ENCODE measurements at places on chromosomes 4 and X. TPM values are rescaled to one million over a fixed set of nuclear protein-coding genes. Genes with fewer than 3 reads are reported as not detected.

DNA sequence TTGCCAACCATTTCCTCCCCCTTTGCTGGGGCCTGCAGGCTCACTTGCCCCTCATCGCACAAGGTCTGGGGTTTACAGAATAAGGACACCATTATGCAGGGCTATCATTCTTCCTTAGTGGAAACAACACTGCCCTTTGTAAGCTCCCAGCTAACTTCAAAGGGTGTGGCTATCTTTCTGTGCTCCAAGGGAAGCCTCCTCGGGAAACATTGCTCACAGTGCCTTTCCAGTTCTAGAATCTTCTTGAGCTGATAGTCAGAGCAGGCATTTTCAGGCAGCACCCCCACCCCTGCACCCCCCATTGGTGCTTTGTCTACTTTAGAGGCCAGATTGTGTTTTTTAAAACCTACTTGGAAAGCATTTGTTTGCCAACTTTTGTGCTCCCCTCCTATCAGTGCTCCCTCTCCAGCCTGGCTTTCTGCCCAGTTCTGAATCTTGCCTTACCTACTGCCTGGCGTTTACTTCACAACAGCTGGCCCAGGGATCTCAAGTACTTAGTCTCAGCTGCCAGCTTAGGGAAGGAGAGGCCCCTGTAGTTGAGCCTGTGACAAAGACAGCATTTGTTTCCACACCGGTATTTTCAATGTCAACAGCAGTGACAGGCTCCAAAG lies 53.5 kb downstream of the PLAC1 start:
- no peak for DNase-seq

- DNase-seq, result no peak
Observed at GRCh38 chrX:118727686-118728339, 407 bp downstream of the IL13RA1 start.

GRCh38 chrX:140762061-140762460 lies 52.5 kb downstream of the LINC00632 start:
- no peak for DNase-seq

DNA sequence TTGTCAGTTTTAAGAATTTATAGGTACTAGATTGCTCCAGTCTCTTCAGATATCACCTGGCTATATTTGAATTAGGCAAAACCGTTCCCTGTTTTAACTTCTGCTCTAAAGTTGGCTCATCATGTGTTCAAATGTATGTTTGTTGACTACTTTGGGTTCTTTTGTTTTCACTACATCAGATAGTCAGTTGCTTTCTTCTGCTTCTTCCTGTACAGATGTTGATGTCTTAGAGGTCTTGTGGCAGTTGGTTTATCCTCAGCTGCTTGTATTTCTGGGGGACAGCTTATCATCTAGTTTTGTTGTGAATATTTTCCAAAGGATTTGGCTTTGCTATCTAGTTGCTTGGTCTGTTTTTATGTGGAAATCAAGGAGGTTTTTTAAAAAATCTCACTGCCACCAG lies 28.0 kb downstream of the TBC1D19 start:
- no peak for DNase-seq

GRCh38 chr4:87541521-87541920 lies 12.3 kb upstream of the SPARCL1 start:
- DNase-seq, result no peak

DNA sequence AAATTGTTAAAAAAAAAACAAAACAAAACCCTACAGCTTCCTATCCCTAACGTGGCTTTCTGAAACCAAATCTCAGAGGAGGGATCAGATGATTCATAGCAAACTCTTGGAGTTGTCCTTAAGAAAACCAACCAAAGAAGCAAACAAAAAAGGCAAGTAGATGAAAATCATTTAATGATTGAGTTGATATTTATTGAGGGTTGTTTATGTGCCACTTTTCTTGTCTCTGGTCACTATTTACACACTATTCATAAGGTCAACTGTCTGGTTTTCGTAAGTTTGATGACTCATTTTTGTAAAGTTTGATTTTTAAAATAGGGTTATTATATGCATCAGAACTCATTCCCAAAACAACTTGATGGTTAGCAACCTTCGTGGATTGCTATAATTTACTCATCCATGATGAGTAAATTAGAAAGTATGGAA lies 133.4 kb downstream of the UNC5C start:
- no peak for DNase-seq

DNA sequence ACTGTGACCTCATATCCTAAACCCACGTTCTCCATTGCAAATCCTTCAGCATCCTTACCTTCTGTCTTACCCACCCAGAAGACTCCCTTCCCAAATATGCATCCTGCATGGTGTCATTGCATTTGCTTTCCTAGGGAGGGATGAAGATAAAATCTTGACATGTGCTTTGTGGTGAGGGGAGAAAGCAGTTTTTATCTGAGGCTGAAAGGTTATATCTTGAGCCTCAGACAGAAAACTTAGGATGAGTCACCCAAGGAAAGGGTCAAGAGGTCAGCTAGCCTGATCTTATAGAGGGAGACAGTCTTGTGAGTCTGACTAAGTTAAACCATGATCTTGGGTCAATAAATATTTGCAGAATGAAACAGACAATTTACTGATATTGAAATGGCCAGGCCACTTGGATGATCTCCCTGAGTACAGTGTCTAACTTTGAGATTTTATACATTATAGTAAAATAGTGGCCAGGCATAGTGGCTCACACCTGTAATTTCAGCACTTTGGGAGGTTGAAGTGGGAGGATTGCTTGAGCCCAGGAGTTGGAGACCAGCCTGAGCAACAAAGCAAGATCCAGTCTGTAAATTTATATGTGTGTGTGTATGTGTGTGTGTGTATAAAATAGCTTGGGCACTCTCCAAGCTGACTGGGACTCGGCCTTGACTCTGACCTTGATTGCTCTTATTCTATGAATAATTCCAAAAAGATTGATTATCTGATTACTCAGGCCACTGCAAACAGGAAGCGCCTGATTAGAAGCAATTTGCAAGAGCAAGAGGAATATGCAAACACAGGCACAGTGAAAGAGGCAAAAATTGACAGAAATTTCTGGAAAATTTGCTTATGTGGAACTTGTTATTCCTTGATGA lies 15.4 kb upstream of the FAM9C start:
- no peak for DNase-seq

DNA sequence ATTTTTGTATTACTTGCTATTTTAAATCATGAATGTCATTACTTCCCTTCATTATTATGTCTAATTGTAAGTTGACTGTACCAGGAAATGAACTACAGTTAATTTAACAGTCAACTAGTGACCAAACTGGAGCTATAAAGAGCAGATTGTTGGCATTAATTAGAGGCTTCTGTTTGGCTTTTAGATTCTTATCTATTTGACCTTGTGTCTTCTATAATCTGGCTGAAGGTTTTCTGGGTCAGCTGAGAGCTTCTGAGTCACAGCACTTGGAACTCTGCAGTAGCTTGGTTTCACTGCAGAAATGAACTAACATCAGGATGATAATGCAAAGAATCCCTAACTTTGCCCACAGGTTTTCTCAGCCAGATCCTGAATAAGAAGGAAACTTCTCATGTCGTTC lies 169.2 kb upstream of the LEF1 start:
- DNase-seq, result no peak

- no peak for DNase-seq
Observed at GRCh38 chrX:5771441-5771840, 457.2 kb downstream of the NLGN4X start.

- DNase-seq, result no peak
Observed at GRCh38 chr4:85492336-85492735, 17.4 kb downstream of the ARHGAP24 start.

DNA sequence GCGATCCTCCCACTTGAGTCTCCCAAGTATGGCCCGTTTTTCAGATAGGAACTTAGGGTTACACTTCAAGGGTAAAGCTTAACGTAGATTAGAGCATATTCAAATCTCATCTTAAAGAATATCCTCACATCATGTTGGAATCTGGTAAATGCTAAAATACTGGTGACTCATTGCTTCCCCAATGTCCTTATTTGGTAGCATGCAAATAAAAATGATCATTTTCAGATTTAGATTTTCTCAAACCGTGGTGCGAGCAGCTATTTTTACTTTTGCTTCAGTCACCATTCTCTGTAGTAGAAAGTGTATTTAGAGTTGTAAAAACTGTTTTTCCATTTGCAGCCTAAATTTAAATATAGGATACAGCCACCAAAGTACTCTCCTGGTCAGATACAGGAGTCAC lies 101.5 kb upstream of the MAML3 start:
- no peak for DNase-seq

The CXorf49 gene
- total RNA-seq, result not detected

The OPRPN gene
- not detected for total RNA-seq
